Endothelial cell of umbilical vein (primary cell): ENCODE measurements at places on chromosomes 7 and 10. TPM values are rescaled to one million over a fixed set of nuclear protein-coding genes. Genes with fewer than 3 reads are reported as not detected.

DNA sequence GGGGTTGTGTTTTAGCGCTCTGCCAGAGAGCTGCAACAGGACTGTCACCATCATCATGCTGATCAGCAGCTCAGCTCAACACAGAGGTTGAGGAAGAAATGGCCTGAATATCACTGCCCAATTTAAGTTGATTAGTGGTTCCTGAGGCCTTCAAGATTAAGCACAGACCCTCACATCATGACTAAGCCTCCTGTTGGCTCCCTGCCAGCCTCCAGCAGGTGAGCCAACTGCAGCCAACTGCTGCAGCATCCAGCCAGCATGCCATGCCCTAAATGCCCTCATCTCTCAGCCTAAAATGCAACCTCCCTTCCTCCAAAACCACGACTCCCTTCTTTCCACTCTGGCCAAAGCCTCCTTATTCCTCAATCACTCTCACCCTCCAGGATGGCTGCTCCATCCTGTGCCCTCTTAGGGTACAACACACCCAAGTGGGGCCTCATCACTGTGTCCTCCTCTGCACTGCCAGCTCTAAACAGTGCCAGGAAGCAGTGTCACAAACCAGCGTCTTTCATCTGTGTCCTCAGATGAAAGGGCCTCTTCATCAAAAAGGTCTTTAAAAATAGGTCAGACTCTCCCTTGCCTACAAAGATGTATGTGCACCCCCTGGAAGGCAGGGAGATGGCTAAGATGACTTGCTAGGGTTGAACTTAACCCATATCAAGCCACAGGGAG is 259.3 kb downstream of the ZEB1 start:
- no peak for DNase-seq

The GBX1 gene
- total RNA-seq = not detected in 2 replicates

DNA sequence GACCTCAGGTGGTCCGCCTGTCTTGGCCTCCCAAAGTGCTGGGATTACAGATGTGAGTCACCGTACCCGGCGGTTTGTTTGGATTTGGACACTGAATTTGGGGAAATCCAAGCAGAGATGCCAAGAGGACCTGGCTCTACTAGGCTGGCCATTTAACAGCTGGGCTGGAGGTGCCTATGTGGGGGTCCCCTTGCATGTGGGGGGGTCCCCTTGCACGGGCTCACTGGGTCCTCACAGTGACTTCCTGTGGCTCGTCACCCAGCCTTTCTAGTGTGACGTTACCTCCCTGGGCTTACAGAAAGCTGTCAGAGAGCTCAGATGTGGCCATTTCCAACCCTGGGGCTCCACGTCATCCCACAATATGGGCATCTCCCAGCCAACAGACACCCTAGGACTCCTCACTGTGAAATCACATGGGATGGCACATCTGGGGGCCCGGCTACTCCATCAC is 49.3 kb upstream of the GNA12 start:
- no peak for DNase-seq

GRCh38 chr7:106959753-106960152 is 84.8 kb upstream of the PRKAR2B start:
- no peak for DNase-seq

The FAM25G gene
- total RNA-seq = not detected in 2 replicates

The DIP2C gene
- total RNA-seq = 10.1 and 10.7 TPM in 2 replicates
